ENCODE measurements at places on chromosomes 16 and 17.

GRCh38 chr17:61647047-61647446 lies 56.0 kb upstream of the NACA2 start:
- H3K27ac ChIP-seq = no peak overlapping the region
- no peak overlapping the region for H3K4me3 ChIP-seq
- DNase-seq = no peak
- H3K4me1 ChIP-seq = no peaks in the 10 kb centered on the region
- H3K36me3 ChIP-seq = no peaks in the 10 kb centered on the region
- H3K27me3 ChIP-seq = no peaks in the 10 kb centered on the region

DNA sequence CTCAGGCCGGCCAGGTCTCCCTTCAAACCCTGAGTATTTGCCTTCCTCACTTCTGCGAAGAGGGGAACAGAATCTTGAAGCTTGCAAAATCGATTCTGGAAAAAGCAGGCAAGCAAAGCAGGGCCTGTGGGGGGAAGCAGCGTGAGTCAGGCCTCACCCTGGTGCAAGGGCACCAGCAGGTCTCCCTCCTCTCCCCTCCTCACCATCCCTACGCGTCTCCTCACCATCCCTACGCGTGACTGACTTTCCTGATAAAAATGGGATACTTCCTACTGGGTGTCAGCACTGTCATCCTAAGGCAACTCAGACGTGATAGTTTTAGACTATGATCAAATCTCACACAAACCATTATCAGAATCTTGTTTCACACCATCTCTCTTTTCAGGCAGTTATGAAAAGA lies 12.1 kb downstream of the CMTM3 start:
- DNase-seq = no peak
- H3K4me3 ChIP-seq = no peak overlapping the region
- H3K27me3 ChIP-seq = no peaks in the 10 kb centered on the region

- no peak overlapping the region for H3K27ac ChIP-seq
- no peaks in the 10 kb centered on the region for H3K27me3 ChIP-seq
- no peaks in the 10 kb centered on the region for H3K36me3 ChIP-seq
- no peak overlapping the region for H3K4me3 ChIP-seq
- no peak for DNase-seq
- H3K4me1 ChIP-seq = peaks cover 14% of the 10 kb centered on the region
Measured at GRCh38 chr17:60169921-60170817, 20.4 kb downstream of the CA4 start.

DNA sequence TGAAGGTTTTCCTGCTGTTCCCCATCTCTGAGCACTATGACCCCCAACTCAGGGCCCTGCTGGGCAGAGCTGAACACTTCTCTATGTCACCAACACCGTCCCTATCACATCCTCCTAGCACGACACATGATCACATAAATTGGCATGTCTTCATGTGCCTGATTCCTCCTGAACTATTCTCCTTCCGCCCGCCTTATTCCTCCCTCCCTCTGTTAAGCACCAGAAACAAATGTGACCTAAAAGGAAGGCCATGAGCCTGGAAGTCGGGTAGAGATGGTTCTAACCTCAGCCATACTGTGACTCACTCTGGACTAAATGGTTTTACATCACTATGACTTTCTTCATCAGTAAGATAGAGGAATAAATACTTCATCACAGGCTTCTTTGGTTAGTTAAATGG lies 80.8 kb upstream of the DYNLRB2 start:
- no peak overlapping the region for H3K4me3 ChIP-seq
- H3K4me1 ChIP-seq = no peaks in the 10 kb centered on the region
- H3K27ac ChIP-seq = no peak overlapping the region
- H3K27me3 ChIP-seq = no peaks in the 10 kb centered on the region
- H3K36me3 ChIP-seq = no peaks in the 10 kb centered on the region

GRCh38 chr17:38403491-38403890 lies 24.8 kb upstream of the ARHGAP23 start:
- no peaks in the 10 kb centered on the region for H3K27me3 ChIP-seq
- peaks cover 15% of the 10 kb centered on the region for H3K36me3 ChIP-seq
- no peak overlapping the region for H3K27ac ChIP-seq

- peaks cover 11% of the 10 kb centered on the region for H3K4me1 ChIP-seq
- peak; percentile 61 for DNase-seq
- no peaks in the 10 kb centered on the region for H3K27me3 ChIP-seq
- H3K4me3 ChIP-seq = peak overlapping the region; percentile 80
- peak overlapping the region; percentile 81 for H3K27ac ChIP-seq
- peaks cover 20% of the 10 kb centered on the region for H3K36me3 ChIP-seq
Measured at GRCh38 chr17:35486920-35487732, 38.6 kb upstream of the SLFN13 start.

DNA sequence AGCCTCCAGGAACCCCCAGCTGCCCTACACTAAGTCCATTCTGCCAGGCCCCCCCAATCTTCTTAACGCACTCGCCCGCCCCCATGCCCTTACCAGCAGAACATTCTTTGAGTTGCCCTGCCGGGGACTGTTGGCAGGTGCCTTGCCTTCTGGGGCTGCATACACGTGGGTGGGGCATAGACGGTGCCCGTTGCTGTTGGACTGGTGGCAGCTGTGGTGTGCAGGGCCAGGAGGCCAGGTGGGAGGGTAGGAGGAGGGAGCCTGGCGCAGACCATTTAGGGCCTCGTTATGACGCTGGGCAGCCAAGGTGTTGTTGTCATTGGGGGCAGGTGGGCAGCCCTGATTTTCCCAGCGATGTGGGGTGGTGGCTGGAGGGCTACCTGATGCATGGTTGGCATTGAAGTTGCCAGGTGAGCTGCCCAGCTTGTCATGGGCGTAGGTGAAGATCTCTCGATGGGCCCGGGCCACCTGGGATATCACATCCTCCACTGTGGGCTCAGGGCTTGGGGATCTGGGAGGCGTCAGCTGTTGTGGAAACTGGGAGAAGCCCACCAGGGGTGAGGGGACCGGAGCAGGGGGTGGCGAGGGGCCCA lies 4.9 kb downstream of the NR1D1 start:
- no peak for DNase-seq
- no peaks in the 10 kb centered on the region for H3K27me3 ChIP-seq
- H3K4me1 ChIP-seq = peaks cover 54% of the 10 kb centered on the region
- H3K4me3 ChIP-seq = no peak overlapping the region
- H3K36me3 ChIP-seq = peaks cover 44% of the 10 kb centered on the region
- H3K27ac ChIP-seq = peak overlapping the region; percentile 97

DNA sequence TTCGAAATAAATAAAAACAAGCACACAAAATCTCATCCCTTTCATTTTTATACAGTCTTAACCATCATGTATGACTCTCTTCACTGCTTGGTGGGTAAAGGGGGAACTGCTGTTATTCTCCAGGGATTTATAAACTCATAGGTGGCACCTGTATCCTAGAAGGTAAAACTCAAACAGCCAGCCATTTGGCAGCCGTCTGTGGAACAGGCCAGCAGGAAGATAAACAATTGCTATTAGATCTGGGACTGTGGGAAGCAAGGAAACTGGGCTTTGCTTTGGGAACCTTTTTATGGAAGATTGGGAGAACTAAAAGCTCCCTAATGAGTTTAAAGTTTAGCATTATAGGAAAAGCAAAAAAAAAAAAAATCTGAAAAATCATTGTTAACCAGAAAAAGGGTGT lies 126.0 kb downstream of the TANGO6 start:
- H3K27me3 ChIP-seq = no peaks in the 10 kb centered on the region
- DNase-seq = no peak
- no peaks in the 10 kb centered on the region for H3K4me1 ChIP-seq
- H3K4me3 ChIP-seq = no peak overlapping the region
- H3K36me3 ChIP-seq = peaks cover 9% of the 10 kb centered on the region

- peak overlapping the region; percentile 64 for H3K4me3 ChIP-seq
- no peak for DNase-seq
- no peak overlapping the region for H3K27ac ChIP-seq
- peaks cover 48% of the 10 kb centered on the region for H3K27me3 ChIP-seq
- H3K36me3 ChIP-seq = no peaks in the 10 kb centered on the region
Measured at GRCh38 chr17:50558941-50559614, 1.4 kb upstream of the CACNA1G start.

DNA sequence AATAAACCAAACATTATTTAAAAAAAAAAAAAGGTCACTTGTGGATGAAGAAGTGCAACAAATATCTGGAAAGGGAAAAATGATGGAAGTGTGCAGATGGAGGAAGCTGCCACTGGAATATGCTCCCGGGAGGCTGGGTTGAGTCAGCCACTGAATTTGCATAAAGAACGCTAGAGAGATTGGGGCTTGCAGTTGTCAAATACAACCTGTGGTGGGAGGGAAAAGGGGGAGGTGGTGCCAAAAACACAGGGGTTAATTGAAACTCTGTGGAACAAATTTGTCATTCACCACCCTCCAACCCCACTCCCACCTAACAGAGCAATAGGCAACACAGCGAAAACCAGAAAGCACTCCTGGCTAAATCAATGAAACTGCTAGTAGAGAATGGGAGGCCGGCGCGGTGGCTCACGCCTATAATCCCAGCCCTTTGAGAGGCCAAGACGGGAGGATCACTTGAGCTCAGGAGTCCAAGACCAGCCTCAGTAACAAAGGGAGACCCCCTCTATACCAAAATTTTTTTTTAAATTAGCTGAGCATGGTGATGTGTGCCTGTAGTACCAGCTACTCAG lies 37.6 kb upstream of the RPL38 start:
- no peaks in the 10 kb centered on the region for H3K36me3 ChIP-seq
- no peak for DNase-seq
- no peak overlapping the region for H3K4me3 ChIP-seq
- H3K4me1 ChIP-seq = no peaks in the 10 kb centered on the region
- no peak overlapping the region for H3K27ac ChIP-seq

- peak within 1 kb of the TSS; percentile 98 for H3K27ac ChIP-seq
- H3K27me3 ChIP-seq = no peaks in the 10 kb centered on the region
- H3K4me3 ChIP-seq = peak within 1 kb of the TSS; percentile 97
- DNase-seq = peak; percentile 75
Measured at GRCh38 chr17:7687072-7687907, at the start of gene TP53. Gene TP53, minus strand, starts transcription at chr17:7687490. Its CDS starts 10,896 bp downstream, at chr17:7676594.

- no peak for DNase-seq
- no peaks in the 10 kb centered on the region for H3K4me1 ChIP-seq
- H3K27ac ChIP-seq = no peak overlapping the region
- H3K36me3 ChIP-seq = no peaks in the 10 kb centered on the region
Measured at GRCh38 chr16:7303052-7303610, 29.5 kb upstream of the RBFOX1 start.

DNA sequence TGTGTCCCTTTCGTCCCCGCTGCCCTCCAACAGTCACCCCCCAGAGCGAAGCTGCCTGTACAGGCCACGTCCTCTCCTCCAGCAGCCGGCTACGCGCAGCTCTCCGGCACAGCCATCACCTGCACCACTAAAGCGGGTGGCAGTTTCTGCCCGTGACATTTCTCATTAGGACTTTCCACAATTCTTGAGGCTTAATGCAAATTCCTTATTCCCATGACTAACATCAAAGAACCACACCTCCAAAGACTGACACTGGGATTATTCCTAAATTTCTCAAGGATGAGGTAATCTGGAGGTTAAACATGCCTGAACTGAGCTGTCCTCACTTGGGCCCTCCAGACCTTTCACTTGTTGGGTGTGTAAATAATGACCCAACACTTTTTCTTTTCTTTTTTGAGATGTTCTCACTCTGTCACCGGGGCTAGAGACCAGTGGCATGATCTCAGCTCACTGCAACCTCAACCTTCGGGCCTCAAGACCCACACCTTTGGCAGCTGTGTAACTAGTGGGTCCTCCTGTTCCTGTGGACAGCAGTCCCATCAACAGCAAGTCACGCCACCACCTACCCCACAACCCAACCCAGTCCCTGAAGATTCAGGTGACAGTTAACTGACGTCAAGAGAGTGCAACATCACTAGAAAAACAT lies 11.7 kb downstream of the ANKRD11 start:
- peaks cover 80% of the 10 kb centered on the region for H3K4me1 ChIP-seq
- no peaks in the 10 kb centered on the region for H3K36me3 ChIP-seq
- no peak overlapping the region for H3K27ac ChIP-seq
- peak overlapping the region; percentile 9 for H3K4me3 ChIP-seq
- DNase-seq = no peak

- no peak for DNase-seq
- no peak overlapping the region for H3K4me3 ChIP-seq
- H3K27me3 ChIP-seq = peaks cover 4% of the 10 kb centered on the region
- H3K4me1 ChIP-seq = no peaks in the 10 kb centered on the region
Measured at GRCh38 chr17:33085256-33085655, 93.6 kb downstream of the SPACA3 start.

- H3K27me3 ChIP-seq = no peaks in the 10 kb centered on the region
- H3K4me3 ChIP-seq = no peak overlapping the region
- DNase-seq = no peak
- peaks cover 23% of the 10 kb centered on the region for H3K4me1 ChIP-seq
Measured at GRCh38 chr17:56831369-56832095, 2.2 kb downstream of the C17orf67 start.

DNA sequence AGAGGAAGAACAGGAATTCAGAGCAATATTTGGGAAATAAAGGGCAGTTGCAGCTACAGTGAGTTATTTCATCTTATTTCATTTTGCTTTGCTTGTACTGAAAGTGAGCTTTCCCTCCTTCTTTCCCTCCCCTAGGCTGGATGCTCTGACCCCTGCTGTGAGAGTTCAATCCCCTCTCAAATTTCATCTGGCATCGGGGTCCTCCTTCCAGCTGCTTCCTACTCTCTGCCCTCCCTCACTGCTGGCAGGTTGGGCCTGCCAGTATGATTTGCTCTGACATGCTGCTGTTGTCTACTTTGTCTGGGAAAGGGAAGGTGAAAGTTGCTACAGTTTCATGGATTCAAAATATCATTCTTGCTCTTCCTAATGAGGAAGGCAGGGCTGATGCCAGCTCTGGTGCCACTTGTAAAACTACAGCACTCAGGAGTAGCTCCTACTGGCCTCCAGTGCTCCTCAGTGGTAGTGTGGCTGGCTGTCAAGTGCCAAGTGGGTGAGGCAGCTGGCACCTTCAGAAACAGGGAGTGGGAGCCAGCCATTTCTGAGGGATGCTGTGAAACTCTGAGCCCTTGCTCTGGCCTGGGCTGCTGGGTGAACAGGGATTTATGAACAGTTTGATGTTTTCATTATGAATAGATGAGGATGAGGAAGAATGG lies 408.6 kb downstream of the HAPSTR1 start:
- H3K36me3 ChIP-seq = no peaks in the 10 kb centered on the region
- no peak overlapping the region for H3K4me3 ChIP-seq
- no peaks in the 10 kb centered on the region for H3K4me1 ChIP-seq
- no peak for DNase-seq

GRCh38 chr17:9038380-9038779 lies 17.1 kb downstream of the NTN1 start:
- DNase-seq = no peak
- H3K27ac ChIP-seq = no peak overlapping the region
- H3K27me3 ChIP-seq = no peaks in the 10 kb centered on the region
- no peak overlapping the region for H3K4me3 ChIP-seq
- H3K4me1 ChIP-seq = no peaks in the 10 kb centered on the region
